RPMI8226 (cell line): ENCODE measurements at places on chromosomes 5 and 9.

DNA sequence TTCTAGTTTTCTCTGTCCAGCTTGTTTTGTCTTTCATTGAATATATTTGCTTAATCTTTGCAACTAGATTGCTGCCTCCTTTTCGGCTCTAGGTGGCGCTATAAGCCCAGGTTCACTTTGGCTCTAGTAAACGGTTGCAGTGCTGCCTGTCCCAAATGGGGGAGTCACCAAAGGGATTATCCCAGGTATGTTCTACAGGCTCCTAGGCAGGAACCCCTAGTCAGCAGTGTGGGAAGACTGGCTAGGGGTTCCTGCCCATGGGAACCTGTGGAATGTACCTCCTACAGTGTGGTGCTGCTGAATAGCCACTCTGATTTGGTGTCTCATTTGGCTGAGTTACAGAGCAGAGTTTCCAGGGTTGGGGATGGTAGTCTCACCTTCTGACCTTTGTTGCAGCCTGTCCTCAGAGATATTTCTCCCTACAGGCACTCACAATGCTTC is 85.2 kb downstream of the ARSB start:
- peak; percentile 64 for DNase-seq

GRCh38 chr5:10710513-10711128 is 50.4 kb downstream of the DAP start:
- DNase-seq, result no peak

- DNase-seq, result no peak
Observed at GRCh38 chr9:136784997-136785361, 6.2 kb upstream of the TMEM141 start.

GRCh38 chr9:134644725-134645606 is 3.4 kb downstream of the COL5A1 start:
- DNase-seq, result peak; percentile 48

GRCh38 chr9:34386656-34387055 is 10.0 kb upstream of the MYORG start:
- DNase-seq, result no peak
